ENCODE measurements at places on chromosomes 11 and 22.
A peak's percentile ranks its signal among the peaks of the same experiment; 100 is the strongest.

DNA sequence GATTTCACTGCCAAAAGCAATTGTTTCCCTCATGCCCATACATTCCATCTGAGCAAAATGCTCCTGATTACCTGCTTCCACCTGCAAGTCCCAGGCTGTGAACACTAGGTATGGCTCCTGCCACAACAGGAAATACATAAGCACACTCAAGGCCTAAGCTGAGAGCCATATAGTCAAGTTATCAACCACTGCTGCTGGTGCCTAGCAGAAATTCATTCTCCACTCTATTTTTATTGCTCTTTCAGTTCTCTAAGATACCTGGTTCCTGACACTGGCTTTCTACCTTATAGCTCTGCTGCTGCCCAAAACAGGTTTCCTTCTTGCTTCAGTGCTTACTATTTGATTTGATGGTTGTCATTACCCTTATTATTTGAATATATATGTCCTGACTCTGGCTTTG, 31.6 kb downstream of the SLC36A4 start:
- no peak for DNase-seq

GRCh38 chr11:19959648-19960059, 200.6 kb downstream of the DBX1 start:
- DNase-seq, result no peak

DNA sequence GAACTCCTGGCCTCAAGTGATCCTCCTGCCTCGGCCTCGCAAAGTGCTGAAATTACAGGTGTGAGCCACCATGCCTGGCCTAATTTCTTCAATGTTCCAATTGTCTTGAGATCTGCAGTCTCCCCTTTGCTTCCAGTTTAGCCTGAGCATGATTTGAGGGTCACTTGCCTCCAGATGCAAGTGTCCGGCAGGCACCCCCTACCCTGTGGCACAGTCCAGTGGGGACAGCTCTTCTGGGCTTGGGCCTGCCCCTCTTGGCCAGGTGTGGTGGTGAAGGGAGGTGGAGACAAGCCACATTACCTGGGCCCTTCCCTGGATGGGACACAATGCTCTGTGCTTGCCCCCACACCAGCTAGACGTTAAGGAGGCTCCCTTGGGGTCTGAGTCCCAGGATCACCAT, 21.3 kb upstream of the CACNG2 start:
- DNase-seq, result no peak

GRCh38 chr11:64616817-64617216, 25.8 kb downstream of the SLC22A12 start:
- DNase-seq, result no peak

DNA sequence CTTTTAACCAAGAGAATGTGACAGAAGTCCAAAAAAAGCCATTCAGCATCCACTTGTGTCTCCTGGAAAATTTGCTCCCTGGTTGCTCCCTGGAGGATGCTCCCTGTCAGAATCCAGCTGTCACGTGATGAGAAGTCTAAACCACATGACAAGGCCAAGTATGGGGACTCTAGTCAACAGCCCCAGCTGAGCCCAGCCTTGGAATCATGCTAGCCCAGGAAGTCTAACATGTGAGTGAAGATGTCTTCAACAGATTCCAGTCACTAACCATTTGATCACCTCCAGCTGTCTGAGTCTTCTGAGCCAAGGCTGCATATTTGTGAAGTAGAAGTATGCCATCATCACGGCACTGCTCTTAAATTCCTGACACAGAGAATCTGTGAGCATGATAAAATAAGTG, 4.2 kb downstream of the OR56B4 start:
- no peak for DNase-seq

- peak; percentile 51 for DNase-seq
Measured at GRCh38 chr11:126403658-126404057, 48.2 kb downstream of the ST3GAL4 start.

DNA sequence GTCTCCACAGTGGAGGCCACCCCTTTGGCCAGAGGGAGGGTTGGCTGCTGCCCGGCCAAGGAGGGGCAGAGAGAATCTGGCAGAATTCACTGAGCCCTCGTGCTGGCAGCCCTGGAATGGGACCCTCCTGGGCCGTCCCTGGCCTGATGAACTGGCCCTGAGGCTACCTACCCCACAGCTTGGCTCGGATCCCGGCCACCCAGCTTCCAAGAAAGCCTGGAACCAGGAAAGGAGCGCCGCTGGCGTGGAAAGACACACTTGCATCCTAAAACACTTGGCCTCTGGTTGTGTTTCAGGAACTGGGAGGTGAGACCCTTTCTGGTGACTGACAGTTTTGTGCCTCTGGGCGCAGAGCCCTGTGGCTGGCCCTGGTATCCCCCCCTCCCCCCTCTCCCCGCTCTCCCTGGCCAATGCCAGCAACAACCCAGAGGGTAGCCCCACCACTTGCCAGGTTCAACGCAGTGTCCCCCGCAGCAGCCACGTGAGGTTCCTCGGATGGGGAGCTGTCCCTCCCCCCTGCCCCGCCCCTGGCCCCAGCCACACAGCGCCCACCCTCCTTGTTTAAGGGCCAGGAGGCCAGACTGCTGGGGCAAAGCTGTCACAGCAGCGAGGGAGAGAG, 693 bp downstream of the NFAM1 start:
- DNase-seq, result no peak

GRCh38 chr22:31822523-31822922, 68.7 kb downstream of the DEPDC5 start:
- no peak for DNase-seq

GRCh38 chr22:43155789-43156188, 4.4 kb downstream of the TSPO start:
- DNase-seq, result no peak

- no peak for DNase-seq
Measured at GRCh38 chr22:22923930-22924329, 36.3 kb downstream of the IGLL5 start.
